ENCODE measurements at places on chromosomes 5 and 9. TPM values are rescaled to one million over a fixed set of nuclear protein-coding genes. Genes with fewer than 3 reads are reported as not detected.

The SHB gene
- total RNA-seq: 5.7 TPM

The PDZD2 gene
- total RNA-seq: 91.4 TPM

The ZNF354B gene
- total RNA-seq: 20.9 TPM

The PDE8B gene
- 17.2 TPM for total RNA-seq

The QSOX2 gene
- total RNA-seq: 4.4 TPM

The PGM5 gene
- 17.8 TPM for total RNA-seq

The IL13 gene
- total RNA-seq: not detected

The NUTM2F gene
- total RNA-seq: not detected

The DCTN3 gene
- total RNA-seq: 41.4 TPM

The PTGDS gene
- total RNA-seq: 15.5 TPM

The KIF4B gene
- not detected for total RNA-seq

The C5orf15 gene
- 32.2 TPM for total RNA-seq

The PCDHB7 gene
- 0.49 TPM for total RNA-seq

The CBY3 gene
- total RNA-seq: not detected

The RNF145 gene
- total RNA-seq: 34.7 TPM

The HTR4 gene
- not detected for total RNA-seq

The PALM2AKAP2 gene
- 59.9 TPM for total RNA-seq

The MYMK gene
- not detected for total RNA-seq

The LIX1 gene
- total RNA-seq: not detected

The HBEGF gene
- total RNA-seq: 14.3 TPM

The MARCHF11 gene
- total RNA-seq: not detected

The ENTR1 gene
- 40.7 TPM for total RNA-seq

The ADAMTS13 gene
- total RNA-seq: 2.0 TPM

The MARCOL gene
- total RNA-seq: not detected

The CTSV gene
- 0.88 TPM for total RNA-seq

The ANKRD18A gene
- 0.33 TPM for total RNA-seq

The CNTNAP3B gene
- 67.8 TPM for total RNA-seq

The RABGAP1 gene
- total RNA-seq: 56.9 TPM

The OR1J1 gene
- not detected for total RNA-seq

The PAEP gene
- total RNA-seq: not detected

The SLCO6A1 gene
- not detected for total RNA-seq
